Activated T-helper 9 cell treated with anti-CD3 and anti-CD28 coated beads, Interleukin-2, amount 50 U/mL, for 16 hours (primary cell): ENCODE measurements at places on chromosomes 1 and 21.

DNA sequence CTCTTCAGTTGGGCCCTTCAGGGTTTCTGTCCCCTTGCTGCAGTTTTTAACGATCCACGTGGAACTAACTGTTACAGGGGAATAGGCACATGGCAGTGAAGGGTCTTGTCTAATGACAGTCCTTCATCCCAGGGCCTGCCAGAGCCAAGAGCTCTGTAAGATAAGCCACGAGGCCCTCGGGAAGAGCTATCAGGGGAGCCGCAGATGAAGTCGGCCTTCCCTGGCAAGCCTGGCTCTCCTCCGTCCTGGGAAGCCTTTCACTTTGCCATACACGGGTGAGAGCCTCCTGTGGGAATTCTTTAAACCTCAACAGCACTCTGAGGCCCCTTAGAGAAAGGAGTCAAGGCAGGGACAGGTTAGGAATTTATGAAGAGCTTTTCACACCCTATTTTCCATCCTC, 29.0 kb downstream of the ACP6 start:
- no peak for DNase-seq

DNA sequence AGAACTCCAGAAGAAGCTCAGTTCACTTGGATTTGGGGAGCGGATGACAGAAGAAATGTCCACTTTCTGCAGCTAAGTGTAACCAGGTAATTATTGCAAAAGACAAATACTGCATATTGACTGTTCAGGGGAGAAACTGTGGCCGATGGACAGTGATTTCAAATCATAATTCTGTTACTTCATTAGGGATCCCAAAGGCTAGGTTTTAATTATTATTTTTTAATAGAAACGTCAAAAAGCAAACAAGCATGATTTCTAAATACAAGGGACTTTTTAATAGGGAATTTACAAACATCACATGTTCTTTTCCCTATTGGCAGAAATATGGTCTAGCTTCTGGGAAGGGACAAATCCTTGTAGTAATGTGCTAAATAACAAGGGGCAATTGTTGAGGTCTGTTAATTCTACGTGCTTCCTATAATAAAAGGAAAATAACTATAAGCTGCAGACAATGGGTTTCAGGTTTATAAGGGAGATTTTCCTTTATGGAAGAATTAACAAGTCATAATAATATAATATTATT, 15.5 kb downstream of the DIPK1A start:
- DNase-seq: no peak

- no peak for DNase-seq
Observed at GRCh38 chr1:240831922-240832321, 220.0 kb upstream of the GREM2 start.

DNA sequence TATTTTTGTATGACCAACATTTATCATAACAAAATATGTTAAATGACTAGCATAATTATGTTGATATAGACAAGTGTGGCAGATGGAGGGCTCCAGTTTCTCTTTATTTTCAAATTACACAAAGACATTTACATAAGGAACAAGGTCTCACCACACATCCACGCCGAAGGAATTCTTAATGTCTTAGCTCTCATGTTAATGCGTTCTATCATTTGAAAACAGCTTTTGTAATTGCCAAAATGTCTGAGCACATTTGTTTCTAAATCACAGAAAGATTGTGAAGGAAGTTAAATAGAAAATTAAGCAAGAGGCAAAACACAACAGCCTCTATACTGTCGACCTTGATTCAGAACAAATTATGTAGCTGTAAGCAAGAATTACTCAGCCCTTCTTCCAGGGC, 223.0 kb upstream of the NR5A2 start:
- no peak for DNase-seq

DNA sequence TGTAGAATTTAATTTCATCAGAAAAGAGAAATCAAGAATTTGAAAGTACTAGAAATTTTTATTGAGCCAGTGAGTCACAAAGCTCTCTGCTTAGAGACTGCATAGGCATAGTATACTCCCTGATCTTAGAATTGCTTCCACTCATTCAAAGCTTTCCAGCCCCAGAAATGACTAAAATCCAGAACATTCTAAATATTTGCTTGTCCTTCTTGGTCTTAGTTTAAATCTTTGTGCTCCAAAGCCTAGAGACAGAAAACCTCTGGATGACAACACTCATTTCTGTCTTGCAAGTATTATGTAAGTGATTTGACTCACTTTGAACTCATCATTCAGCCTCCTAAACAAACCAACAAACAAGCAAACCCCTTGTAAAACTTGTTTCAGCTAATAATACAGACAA, 74.2 kb downstream of the PTPRC start:
- DNase-seq: no peak

- DNase-seq: no peak
Observed at GRCh38 chr1:201714542-201715329, 114.2 kb upstream of the IPO9 start.
